Fibroblast of skin of abdomen (primary cell): ENCODE measurements at places on chromosomes 5 and 9.

GRCh38 chr9:105233873-105234272 lies 10.6 kb upstream of the SLC44A1 start:
- peak; percentile 49 for DNase-seq

DNA sequence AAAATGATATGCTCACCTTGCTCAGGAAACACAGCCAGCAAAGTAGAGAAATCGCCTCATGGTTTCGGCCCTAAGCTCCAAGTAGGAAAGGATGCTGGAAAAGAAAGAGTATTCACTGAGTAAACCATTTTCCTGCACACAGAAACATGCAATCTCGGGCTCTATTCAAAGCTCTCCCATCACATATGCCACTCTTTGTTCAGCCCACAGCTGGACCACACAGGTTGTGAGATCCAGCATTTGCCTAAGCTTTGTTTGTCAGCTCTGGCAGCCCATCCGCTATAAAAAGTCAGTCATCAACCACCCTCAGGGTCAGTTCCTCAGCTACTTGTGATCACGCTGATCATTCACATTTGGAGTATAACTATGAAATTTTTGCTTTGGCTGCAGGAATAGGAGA lies 96.5 kb upstream of the SMARCA2 start:
- no peak for DNase-seq

DNA sequence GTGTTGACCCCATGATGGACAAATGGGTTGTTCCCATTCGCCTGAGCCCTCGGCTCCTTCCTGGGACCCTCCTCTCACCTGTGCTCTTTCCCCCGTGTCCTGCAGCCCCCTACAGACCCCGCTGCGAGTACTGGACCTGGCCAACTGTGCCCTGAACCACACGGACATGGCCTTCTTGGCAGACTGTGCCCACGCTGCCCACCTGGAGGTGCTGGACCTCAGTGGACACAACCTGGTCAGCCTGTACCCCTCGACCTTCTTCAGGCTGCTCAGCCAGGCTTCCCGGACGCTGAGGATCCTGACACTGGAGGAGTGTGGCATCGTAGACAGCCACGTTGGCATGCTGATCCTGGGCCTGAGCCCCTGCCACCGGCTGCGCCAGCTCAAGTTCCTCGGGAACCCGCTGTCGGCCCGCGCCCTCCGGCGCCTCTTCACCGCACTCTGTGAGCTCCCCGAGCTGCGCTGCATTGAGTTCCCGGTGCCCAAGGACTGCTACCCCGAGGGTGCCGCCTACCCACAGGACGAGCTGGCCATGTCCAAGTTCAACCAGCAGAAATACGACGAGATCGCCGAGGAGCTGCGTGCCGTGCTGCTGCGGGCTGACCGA lies 3.4 kb downstream of the LRRC14B start:
- no peak for DNase-seq

DNA sequence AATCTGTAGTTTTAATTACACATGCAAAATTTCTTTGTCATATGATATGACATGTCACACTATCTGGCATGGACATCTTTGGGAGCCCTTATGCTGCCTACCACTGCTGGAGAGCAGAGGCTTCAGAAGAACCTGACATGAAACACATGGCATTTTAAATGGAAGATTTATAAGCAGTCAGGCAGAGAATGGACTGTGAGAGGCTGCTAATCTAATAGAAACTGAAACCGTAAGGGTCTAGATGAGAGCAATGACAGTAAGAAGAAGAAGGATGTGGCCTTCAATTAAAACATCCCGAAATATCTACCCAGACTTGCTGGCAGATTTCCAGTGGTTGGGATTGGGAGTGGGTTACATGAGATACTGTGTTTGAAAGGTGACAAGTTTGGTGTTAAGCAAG lies 149.8 kb downstream of the MACIR start:
- DNase-seq = no peak

GRCh38 chr5:151221574-151221973 lies 2.3 kb downstream of the CCDC69 start:
- no peak for DNase-seq

DNA sequence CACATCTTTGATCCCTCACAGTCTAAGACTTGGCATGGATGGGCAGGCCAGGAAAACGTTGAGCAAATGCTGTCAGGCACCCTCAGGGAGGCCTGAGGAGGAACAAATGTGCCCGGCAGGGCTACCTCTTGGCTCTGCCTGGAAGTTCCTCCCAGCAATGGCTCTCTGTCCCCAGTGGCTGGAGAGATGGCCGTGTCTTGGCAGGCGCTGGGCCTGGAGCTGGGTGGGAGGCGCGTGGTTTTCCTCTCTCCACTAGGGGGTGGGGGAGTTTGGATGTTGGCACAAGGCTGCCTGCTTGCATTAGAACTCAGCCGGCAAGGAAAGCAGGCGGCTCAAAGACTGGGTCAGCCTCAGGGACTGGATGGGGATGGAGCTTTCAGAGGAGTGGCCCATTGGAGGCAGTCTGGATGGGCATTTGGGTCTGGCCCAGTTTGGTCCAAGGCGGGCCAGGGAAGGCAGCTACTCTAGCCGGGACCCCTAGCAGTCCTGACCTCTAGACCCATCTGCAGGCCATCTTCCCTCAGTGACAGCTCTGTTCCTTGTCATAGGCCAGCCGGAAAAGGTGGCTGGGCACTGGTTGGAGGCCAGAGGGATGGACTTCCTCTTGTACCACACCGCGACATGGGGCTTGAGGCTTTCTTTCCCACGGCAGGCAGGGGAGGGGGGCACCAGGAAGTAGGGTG lies 68.2 kb upstream of the STC2 start:
- no peak for DNase-seq

GRCh38 chr9:87372356-87372851 lies 125.3 kb upstream of the DAPK1 start:
- no peak for DNase-seq

GRCh38 chr9:98210435-98210834 lies 18.0 kb upstream of the CORO2A start:
- DNase-seq = no peak

DNA sequence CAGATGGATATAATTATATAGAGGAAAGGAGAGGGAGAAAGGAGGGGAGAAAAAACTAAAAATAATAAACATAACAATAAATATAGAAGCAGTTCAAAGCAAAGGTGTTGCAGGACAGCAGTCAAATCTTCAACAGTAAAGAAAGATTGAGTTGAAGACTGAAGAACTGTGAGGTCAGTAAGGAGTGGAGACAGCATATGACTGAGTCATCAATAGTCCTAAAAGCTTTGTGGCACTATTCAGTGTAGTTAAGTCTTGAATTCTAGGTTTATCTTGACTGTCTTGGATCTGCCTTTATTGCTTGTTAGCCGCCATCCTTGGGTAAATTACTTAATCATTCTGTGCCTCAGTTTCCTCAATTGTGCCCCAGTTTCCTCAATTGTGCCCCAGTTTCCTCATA lies 137.0 kb downstream of the MRPS30 start:
- peak; percentile 42 for DNase-seq

DNA sequence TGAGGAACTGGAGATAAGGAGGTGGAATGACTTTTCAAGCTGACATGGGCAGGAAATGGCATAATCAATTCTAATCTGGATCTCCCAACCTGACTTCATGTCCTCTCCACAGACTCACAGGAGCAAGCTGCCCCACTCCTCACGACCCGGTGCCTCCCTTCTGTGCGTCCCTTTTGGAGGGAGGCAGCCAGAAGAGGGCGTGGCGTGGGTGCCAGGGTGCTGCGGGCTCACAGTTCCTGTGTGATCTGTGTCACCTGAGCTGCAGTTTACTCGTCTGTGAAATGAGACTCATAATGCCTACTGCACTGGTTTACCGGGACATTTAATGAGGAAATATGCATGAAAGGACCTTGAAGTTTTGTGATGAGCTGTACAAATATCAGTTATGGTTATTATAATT lies 207.4 kb downstream of the DAB2IP start:
- no peak for DNase-seq

DNA sequence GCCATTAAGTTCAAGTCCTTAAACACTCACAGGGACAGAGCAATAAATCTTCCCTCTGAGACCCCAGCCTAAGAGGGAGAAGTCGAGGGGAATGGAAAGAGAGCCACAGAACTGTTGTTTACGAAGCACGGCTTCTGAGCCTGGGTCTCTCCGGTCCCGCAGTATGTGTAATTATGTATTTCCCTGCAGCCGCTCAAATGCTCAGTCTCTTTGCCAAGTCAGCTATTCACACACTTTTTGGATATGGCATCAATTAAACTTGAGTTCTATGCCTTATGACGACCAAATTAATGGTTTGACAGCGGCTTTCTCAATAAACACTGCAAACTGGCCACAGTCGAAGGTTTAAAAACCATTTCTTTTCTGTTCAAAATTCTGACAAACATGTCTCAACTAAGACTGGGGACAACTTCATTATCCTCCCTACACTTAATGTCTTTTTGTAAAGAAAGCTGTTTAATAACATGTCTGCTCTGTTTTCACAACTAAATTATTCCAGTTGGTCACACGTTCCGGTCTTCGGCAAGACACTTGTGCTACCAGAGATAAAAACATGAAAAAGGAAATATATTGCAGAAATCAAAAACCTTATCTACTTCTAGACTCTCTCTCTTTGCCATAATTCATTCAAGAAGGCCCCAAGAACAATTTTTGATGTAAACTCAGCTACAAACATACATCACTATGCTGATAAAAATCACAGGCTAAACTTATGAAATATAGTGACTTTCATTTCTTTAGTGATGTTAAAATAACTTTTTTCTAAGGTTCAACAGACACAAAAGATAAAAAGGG lies 203.2 kb downstream of the GAPVD1 start:
- DNase-seq = peak; percentile 18

DNA sequence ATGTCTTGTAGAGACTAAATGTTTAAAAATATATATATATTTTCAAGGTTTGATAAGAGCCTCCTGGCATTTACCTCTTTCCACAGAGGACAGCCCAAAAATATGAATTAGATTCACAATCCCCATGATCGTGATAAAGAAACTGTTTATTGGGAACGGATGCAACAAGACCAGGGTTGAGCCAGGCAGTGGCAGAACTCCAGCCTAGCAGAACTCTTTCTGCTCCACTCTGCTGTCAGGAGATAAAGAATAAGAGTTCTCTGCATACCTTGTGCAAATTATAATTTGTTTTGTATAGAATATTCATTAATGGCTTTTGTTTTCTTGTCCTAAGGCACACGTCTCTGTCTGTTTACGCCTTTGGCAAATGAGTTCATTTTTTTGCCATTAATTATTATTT lies 472.2 kb downstream of the TUSC1 start:
- DNase-seq = no peak

DNA sequence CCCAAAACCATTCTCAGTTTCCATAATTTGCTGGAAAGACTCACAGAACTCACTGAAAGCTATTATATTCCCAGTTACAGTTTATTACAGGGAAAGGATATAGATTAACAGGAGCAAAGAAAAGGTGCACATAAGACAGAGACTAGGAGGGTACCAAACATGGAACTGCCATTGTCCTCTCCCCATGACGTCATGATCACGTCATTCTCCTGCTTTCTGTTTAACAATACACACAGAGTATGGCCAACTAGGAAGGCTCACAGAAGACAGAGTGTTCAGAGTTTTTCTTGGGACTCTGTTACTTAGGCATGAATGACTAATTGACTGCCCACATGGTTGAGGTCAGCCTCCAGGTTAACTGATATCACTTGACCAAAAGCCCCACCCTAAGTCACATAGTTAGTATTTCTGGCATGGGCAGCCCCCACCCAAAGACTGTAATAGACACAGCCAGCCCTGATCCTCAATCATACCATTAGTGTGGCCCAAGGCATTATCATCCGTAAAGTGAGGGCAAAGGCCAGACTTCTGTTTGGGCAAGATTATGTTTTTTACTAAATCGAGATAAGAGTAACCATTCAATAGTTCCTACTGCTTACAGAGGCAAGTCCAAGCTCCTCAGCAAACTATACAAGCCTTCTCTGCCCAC lies 353.5 kb upstream of the POU5F2 start:
- no peak for DNase-seq

DNA sequence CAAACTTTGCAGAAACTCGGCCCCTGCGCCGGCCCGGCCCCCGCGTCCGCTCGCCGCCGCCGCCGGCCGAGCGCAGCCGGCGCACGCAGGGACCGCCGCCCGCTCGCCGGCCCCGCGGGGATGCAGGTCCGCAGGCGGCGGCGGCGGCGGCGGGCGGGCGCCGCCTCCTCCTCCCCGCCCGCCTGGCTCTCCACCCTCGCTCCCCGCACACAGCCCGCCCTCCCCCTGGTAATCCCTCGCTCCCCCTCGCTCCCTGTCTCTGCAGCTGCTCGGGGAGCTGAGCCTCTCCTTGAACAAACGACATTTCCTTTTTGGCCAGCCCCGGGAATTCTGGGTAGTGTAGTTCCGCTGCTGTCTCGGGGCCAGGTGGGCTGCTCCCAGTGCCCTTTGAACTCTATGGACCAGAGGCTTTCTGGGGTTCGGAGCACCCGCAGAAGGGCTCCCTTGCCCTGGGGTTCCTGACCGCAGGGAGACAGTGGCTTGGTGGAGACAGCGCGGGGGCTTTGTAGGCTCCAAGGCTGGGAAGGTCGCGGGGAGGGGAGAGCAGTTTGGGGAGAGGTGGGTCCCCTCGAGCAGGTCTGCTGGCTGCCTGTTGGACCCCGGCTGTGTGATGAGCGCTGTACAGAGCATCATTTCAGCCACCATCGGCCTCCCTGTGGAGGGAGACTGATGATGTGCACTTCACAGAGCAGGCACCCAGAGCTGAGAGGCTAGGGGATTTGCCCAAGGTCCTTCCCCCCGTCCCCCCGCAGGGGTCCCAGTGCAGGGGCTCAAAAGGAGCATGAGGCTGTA lies 1.8 kb upstream of the FAM78A start:
- peak; percentile 79 for DNase-seq

DNA sequence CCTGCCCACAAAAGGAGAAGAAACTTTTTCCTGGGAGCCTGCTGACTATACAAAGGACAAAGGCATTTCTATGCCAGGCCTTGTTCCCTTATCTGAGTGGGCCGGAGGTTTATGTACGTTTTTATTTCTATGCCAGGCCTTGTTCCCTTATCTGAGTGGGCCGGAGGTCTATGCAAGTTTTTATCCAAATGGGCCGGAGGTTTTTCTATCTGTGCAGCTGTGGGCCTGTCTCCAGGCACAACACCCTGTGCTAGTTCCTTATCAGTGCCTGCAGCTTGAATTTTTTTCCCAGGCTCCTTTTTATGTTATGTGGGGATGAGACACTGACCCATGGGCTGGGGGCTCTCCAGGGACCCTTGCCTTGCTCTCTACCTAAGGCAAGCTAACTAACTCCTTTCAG lies 5.5 kb downstream of the SLC25A2 start:
- DNase-seq = no peak

DNA sequence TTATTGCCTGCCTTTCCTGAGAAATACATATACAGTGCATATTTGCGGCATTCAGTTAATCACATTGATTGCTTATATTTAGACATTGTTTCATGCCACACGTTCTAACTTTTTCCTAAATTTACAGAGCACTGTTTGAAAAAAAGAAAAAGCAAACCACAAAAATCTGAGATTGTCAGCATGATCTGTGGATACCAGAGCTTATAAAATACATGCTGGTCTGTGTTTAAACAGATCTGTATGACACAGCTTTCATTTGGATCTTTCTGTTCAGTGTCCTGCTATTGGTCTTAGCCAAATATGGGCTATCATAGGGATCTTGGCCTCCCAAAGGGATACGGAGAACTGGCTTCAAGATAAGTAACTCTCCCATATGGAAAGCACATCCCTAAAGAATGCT lies 20.2 kb downstream of the ALDH1A1 start:
- DNase-seq = peak; percentile 79
